CD14-positive monocyte (primary cell): ENCODE measurements at places on chromosomes 12 and 14.

DNA sequence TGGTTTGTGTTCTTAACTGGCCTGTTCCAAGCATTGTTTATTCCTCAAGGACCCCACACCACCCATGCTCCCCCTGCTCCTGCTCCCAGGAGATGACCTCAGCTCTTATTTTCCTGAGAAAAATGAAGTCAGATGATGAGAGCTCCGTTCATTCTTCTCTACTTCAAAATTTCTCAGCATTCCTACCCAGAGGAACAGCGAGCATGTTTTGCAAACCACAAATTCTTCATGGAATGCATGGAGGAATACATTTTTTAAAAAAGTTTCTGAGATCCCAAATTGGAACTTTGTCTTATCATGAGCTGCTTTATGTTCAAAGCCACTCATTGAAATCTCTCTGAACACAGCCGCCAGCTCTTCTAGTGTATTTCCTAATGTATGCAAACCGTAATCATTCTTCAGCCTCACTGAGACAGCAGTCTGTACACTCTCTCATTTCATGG, 44.9 kb downstream of the SYNE2 start:
- no peak for DNase-seq

GRCh38 chr14:86940106-86940505, 1052.9 kb downstream of the GALC start:
- DNase-seq: no peak

DNA sequence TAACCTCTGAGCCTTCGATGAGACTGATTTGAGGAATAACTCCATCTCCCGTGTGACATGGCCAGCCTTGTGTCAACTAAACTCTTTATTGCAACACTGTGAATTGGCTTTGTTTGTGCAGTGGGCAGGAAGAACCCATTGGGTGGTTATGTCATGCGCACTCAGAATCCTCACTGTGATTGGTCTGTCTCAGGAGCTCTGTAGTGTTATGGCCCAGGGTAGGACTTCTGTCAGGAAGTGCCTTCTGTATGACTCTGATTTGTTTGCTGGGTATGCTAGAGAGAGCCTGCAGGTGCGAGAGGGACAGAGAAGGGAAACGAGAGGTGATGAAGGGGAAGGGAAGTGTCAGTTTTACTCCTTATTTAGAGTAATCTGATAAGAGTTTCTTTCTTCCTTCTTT, 71.5 kb upstream of the DCD start:
- no peak for DNase-seq

DNA sequence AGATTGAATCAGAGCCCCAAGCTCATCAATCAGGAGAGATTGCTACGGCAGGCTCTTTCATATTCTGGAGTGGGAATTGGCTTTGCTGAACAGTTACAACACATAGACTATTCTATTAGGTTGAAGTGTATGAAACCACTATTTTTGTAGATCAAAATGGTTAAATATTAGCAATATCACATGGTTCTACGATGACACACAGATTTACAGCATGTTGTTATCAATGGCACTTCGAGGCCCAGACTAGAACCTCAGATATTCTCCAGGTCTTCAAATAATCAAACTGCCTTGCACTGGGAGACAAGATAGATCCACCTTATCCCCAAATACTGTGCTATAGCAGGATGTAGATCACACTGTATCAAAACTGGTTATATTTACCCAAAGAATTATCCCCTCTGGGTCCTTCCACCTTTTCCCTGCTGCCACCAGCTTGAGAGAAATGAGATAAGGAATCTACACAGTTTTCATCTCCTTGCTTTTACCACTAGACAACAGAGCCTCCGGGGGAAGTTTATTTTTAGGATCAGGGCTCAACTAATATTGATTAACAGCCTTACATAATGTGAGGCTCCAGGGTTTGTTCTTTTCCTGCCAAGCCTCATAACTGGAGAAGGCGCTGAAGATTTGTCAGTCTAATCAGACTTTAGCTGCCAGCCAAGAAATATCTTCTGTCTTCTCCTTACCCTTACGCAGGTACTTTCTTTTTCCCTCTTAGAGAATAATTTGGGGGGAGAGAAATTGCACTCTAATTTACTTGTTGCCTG, 507.1 kb downstream of the DIO2 start:
- no peak for DNase-seq

DNA sequence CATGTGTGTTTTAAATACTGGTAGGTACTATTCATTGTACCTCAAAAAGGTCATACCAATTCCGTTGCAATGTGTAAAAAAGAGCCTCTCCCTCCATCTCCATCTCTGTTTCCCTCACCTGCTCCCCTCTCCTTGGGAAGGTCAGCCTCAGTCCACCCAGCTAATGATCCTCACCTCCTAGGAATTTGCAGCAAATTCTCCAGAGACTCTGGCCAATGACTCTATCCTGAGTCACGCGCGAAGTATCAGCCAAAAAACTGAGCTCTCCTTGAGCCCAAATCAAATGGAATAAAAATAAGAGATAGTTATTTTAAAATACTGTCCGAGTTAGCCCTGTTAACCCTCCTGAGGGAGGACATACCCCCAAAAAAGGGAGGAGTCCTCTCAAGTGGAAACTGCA, 148.4 kb downstream of the DPF3 start:
- DNase-seq: no peak

GRCh38 chr14:21382886-21383847, 652 bp downstream of the SUPT16H start:
- peak; percentile 65 for DNase-seq

DNA sequence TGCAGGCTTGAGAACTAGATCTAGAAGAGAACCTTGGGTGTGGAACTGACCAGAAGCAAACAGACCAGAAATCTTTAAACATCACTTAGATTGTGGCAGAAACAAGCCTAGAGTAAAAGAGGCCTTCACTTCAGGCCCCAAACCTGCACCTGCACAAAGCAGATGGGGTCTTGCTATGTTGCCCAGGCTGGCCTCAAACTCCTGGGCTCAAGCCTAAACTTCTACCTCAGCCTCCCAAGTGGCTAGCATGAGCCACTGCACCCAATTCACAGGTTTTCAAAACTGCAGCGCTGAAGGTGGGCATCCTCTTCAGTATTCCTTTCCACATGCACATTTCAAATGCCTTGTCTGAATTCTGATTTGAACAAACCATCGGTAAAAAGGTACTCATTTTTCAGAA, 19.9 kb downstream of the MOK start:
- DNase-seq: no peak

DNA sequence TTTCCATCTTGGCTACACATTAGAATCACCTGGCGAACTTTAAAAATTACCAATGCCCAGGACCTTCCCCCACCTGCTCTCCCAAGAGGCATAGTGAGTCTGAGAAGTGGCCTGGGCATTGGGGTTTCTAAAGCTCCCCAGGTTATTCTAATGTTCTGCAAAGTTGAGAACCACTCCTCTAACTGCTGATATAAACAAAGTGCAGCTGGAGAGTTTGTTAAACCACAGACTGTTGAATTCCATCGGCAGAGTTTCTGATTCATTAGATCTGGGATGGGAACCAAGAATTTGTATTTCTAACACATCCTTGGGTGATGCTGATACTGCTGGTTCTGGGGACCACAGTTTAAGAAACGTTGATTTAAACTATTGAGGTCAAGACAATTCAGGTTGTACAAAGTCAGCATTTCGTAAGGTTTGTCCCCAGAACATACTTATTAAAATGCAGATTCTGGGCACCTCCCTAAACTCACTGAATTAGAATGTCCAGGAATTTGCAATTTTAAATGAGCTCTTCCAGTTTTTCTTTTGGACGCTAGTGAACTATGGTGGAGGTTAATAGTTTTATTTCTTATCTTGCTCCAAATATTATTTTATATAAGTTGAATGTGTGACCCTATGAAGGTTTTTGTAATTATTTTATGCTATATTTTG, 309.1 kb downstream of the NRXN3 start:
- DNase-seq: no peak

DNA sequence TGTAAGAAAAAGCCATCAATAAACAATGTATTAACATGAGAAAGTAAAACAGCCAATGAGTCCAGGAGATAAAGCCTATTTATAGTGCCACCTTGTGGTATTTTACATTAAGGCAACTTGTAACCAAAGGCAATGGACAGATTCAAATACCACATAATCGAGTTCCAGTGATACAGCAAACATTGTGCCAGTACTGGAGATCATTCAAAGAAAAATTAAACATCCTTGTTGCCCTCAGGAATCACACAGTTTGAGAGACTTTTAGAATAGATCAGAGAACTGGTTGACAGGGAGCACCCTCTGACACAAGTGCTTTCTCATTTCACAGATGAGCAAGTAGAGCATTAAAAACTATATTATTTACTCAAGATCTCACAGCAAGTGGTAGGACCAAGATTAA, 98.1 kb downstream of the DDHD1 start:
- peak; percentile 12 for DNase-seq

GRCh38 chr12:30417697-30418231, 277.9 kb downstream of the IPO8 start:
- no peak for DNase-seq

DNA sequence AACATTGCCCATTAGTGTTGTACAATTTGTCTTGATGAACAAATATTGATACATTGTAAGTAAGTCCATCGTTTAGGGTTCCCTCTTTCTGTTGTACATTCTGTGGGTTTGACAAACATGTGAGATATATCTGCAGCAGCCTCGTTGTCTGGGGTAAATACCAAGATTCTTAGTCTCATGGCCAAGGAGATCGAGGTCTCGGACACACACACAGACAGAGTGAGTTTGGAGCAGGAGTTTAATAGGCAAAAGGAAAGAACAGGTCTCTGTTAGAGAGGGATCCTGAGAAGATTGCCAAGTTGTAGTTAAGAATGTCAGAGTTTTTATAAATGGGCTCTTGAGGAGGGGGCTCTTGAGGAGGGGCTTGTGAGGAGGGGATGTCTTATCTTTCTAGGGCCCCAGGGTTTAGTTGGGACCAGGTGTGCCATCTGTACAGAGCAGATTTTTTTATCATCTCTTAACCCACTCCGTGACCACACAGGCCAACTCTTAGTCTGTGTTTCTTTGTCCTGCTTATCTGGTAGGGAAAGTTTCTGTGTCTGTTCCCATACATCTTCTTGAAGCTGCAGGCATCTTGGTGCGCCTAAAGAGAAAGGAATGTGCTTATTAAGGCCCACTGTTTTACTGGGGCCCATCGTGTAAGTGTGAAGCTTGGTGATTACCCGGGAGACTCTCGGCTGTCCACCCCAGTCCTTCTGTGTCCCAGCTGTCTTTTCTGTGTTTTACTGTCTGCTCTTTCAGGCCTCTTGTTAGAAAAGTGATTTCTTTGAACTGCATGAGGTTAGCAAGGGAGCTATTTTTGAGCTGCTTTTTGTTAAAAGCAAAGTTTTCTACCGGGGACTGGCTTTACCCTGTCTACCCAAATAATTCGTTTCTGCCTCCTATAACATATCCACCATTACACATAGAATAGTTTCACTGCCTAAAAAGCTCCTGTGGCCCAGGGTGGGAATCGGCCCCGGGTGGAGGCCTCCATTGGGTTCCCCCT, 22.4 kb upstream of the CLEC2D start:
- no peak for DNase-seq

GRCh38 chr12:977156-977555, 13.9 kb upstream of the ERC1 start:
- peak; percentile 30 for DNase-seq

- DNase-seq: no peak
These were observed 15.5 kb downstream of the PLEKHA5 start for GRCh38 chr12:19144985-19145384.

- no peak for DNase-seq
These were observed 457.6 kb downstream of the EGLN3 start for GRCh38 chr14:33493266-33493665.

- DNase-seq: no peak
These were observed 8.1 kb upstream of the CLMN start for GRCh38 chr14:95327558-95328374.

- DNase-seq: no peak
These were observed 509.5 kb downstream of the TMEM132D start for GRCh38 chr12:129394177-129394825.

GRCh38 chr14:66923251-66923650, 266.0 kb upstream of the GARIN2 start:
- DNase-seq: no peak

GRCh38 chr12:52789637-52790426, 6.1 kb downstream of the KRT3 start:
- DNase-seq: no peak

DNA sequence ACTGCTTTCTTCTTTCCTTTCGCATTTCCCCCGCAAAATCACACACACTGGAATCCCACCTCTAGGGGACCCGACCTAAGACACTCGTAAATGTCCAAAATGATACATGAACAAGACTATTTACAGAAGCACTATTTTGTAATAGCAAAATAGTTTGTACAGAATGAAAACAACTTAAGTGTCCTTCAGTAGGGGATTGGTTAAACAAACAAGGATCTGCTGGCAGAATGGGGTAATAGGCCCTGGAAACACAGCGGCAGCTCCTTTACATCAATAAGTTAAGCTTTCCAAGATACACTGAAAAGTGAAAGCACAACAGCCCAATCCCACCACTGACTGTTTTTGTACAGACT, 48.8 kb downstream of the LTBP2 start:
- no peak for DNase-seq

- no peak for DNase-seq
These were observed 368.2 kb downstream of the BTG1 start for GRCh38 chr12:91777268-91777992.

DNA sequence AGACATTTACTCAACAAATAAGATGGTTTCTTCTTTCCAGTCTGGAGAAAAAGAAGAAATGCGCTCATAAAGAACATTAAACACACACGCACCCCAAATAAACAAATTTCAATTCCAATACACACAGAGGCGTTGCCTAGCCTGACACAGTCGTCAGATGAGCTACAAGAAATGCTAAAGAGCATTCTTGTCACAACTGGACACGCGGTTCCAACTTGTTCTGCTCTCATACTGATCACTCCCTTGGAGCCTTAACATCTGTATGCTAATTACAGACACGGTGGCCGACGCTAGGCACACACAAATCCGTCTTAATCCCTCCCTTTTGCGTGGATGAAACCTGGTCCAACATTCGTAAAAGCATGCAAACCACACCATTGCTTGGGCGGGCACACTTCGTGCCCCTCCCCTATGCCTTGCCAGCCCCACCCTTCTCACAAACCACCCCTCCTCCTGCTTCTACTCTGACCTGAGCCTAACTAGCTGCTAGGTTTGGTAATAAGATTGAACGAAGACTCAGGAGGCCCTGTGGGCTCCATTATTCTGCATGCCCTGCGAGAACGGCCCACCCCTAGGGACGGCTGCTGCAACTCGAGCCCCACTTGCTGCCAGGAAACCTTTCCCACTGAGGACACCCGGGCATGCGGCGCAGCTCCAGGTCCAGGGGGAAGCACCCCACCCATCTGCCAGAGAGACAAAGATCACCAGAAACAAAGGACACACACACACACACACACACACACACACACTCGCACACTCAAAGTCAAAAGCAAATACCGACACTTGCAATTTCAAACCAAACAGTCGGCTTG, 1.2 kb downstream of the KCNK10 start:
- no peak for DNase-seq

- no peak for DNase-seq
These were observed 12.9 kb downstream of the BRI3BP start for GRCh38 chr12:125006365-125006764.

DNA sequence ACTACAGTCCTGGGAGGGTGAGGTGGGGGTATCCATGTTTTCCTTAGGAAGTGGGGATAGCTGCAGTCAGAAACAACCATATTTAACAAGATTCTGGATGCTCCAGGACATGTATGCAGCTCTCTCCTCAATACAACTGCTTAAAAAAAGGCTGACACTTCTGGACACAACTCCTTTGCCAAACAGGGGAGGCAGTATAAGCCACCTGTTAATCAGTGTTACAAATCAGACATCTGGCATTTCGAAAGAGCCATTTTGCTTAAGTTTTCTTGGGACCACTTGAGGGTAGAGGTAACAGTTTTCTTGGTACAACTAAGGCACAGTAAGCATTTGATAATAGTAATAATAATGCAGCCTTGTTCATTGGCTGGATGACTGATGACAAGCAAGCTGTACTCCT, 47.1 kb downstream of the RPGRIP1 start:
- DNase-seq: no peak
